ENCODE measurements at places on chromosomes 1 and 21. TPM values are rescaled to one million over a fixed set of nuclear protein-coding genes. Genes with fewer than 3 reads are reported as not detected.

Gene DHDDS
- 62.5 TPM for total RNA-seq

- no peak for DNase-seq
These were observed 1.1 kb upstream of the PKP1 start for GRCh38 chr1:201282216-201282615.

DNA sequence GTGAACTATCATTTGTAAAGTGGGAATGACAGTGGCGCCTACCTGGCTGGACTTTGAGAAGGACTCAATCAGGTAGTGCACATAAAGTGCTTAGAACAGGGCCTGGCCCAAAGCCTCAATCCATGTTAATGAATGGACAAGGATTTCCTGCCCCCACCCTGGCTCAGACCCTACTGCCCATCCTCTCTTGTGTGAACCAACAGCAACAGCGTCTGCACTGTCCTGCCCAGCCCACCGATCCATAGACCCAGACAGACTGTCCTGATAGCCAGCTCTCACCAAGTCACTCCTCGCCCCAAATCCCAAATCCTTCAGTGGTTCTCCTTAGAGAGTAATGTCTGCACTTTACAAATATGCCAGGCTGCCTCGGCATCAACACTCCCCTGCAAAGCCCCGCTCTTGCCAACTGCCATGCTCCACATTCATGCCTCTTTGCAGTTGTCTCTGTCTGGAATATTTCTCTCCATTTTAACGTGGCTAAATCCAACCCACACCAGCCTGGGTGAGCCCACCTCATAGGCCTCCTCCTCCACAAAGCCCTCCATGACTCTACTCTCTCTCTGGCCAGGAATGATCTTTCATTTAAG lies 157.6 kb upstream of the EDN2 start:
- DNase-seq, result no peak

DNA sequence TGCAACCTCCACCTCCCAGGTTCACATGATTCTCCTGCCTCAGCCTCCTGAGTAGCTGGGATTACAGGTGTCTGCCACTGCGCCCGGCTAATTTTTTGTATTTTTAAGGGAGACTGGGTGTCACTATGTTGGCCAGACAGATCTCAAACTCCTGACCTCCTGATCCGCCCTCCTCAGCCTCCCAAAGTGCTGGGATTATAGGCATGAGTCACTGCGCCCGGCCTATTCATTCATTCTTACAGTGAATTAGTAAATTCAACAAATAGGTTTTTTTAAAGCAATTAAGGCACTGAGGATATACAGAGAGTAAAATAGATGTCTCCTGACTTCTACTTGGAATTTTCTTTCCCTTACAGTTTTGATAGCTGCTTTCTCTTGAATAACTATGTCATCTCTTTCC lies 43.5 kb downstream of the CDC42 start:
- peak; percentile 42 for DNase-seq

GRCh38 chr1:116329524-116330341 lies 43.3 kb upstream of the ATP1A1 start:
- DNase-seq, result peak; percentile 66

Gene NTMT2
- not detected for total RNA-seq

Gene ATXN7L2
- total RNA-seq, result 5.0 TPM

GRCh38 chr1:4745560-4745959 lies 91.2 kb downstream of the AJAP1 start:
- DNase-seq, result peak; percentile 27

DNA sequence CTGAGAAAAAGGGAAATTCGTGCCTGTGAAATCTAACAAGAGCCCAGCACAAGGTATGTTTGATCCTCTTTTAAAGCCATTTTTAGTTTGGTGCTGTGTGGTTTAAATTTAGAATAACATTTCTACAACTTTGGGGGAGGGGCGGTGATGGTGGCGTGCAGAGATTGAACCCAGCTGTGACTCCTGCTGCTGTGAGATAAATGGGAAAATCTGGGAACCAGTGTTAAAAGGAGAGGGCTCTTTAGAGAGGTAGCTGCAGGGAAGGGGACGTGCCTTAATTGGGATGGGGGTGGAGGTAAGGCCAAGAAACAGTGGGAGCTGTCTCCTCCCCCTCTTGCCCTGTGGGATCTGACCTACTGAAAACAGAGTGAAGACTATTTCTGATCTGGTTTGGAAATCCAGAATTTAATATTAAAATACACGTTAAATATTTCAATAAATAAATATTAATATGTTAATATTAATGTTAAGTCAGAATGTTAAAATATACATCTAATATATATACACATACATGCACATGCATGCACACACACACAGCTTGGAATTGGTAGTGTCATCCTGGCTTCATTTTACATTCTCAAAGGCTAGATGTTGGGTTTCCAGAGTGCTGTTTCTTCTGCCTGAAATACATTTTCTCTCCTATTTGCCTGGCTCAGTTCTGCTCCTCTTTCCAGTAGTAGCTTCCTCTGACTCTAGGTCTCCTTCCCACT lies 30.1 kb upstream of the DNAJC6 start:
- DNase-seq, result no peak

Gene GPR25
- not detected for total RNA-seq

DNA sequence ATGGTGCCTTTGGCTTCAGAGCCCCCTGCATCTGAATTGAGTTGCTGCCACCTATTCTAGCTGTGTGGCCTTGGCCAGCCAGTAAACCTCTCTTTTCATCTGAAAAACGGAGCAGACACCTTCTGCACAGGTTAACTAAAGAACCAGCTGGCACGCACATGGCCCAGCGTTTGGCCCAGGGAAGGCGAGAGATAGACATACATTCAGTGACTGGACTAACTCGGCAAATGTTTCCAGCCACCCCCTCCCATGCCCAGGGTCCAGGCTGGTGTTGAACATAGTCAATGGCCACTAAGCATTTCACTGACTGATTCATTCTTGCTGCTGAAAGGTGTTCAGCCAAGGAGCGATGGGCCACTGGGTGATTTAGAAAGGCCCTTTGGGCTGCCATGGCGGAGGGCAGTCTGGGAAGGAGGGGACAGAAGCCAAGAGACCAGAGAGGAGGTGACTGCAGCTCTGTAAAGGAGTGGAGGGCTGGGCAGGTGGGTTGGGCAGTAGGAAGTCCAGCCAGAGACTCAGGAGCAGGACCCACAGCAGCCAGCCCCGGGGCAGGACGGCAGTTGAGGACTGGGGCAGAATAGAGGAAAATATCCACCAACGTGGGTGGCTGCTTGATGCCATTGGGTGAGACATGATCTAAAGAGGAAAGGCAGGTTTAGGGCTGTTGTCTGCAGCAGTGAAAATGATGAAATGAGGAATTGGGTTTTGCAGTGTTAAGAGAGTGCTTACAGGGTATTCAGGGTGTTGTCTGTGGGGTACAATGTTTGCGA lies 184.3 kb downstream of the HIVEP3 start:
- no peak for DNase-seq

Gene CRNN
- not detected for total RNA-seq

- DNase-seq, result no peak
These were observed 2.0 kb downstream of the ARHGAP29 start for GRCh38 chr1:94235189-94236012.

DNA sequence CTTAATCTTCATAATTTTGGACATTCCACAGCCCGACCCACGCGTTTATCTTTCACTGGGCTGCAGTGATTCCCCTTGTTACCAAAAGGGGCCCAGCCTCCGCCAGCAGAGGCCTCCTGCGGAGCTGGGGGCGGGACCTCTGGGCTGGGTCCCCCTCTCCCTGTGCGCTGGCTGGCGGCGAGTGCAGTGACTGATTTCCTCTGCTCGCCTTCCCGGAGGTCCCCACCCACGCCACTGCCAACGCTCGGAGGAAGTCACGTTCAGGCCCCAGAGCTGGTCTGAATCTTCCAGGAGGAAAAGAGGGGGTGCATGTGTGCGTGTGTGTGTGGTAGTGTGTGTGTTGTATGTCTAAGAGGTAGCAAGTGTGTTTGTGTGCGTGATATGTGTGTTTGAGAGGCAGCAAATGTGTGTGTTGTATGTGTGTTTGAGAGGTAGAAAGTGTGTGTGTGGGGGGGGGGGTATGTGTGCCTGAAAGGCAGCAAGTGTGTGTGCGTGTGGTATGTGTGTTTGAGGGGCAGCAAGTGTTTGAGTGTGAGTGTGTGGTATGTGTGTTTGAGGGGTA lies 35.0 kb upstream of the JAK1 start:
- no peak for DNase-seq

GRCh38 chr21:42775123-42775522 lies 104.2 kb downstream of the WDR4 start:
- DNase-seq, result no peak

DNA sequence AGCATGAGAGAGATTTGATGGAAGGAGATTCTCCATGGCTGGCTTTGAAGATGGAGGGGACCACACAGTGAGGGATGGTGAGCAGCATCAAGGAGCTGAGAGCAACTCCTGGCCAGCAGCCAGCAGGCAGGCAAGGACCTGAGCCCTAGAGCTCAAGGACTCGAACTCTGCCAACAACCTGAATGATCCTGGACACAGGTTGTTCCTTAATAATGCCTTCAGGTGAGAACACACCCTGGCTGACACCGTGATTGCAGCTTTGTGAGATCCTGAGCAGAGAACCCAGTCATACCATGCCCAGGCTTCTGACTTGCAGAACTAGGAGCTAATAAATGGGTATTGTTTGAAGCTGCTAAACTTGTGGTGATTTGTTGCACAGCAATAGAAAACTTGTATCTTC lies 183.1 kb downstream of the LMX1A start:
- no peak for DNase-seq

GRCh38 chr1:54312796-54313316 lies 93.3 kb downstream of the SSBP3 start:
- DNase-seq, result peak; percentile 46

GRCh38 chr1:204621396-204621795 lies 64.1 kb downstream of the LRRN2 start:
- peak; percentile 18 for DNase-seq

- DNase-seq, result no peak
These were observed 71.3 kb downstream of the GRIK3 start for GRCh38 chr1:36963006-36963405.

Gene CRYAA
- not detected for total RNA-seq

DNA sequence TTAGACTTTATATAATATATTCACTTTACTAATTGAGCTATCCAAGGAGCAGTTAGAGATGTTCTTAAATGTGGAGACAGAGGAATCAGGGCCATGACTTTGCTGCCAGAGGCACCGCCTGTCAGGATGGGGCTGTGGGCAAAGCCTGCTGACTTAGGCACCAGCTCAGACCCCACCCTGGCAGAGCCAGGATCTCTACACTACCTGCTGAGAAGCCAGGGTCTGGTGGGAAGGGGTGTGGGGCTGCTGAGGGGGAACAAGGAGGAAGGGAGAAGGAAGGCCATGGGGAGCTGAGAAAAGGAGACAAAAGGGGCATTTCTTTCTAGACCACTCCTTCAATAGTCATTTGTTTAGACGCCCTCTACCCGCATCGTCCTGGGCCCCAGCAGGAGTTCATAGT lies 104.8 kb downstream of the TMEM53 start:
- no peak for DNase-seq

DNA sequence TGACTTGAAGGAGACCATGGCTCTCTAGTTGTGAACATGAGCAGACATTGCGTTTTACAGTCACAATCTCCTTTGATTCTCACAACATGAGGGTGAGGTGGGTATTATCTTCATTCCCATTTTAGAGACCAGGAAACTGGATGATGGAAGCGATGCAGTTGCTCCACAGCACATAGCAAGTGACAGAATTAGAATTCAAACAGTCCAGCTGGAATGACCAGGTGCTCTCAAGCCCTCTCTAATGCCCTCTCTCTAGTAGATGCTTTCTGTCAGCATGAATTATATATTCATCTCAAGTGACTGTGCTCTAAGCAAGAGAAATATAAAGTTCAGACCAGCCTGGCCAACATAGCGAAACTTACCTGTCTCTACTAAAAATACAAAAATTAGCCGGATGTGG lies 9.8 kb upstream of the KIF1B start:
- DNase-seq, result no peak

Gene SPOCD1
- total RNA-seq, result 52.0 TPM

DNA sequence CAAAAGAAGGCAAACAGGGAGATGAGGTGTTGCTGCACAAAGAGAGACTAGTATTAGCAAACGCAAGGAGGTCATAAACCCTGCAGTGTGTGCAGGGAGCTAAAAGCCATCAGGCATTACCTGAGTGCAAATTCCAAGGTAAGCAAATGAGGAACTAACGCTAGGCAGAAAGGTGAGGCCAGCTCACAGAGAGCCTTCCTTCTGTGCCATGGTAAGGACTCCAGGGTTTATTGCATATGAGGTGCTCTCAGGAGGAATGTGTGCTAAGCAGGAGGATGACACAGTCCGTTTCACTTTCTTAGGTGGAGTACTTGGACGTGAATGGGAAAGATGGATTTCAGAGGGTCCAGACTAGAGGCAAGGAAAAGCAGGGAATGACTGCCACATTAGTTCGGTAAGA lies 44.6 kb upstream of the MYBPHL start:
- DNase-seq, result no peak

GRCh38 chr1:51515312-51515960 lies 3.6 kb downstream of the EPS15 start:
- no peak for DNase-seq

Gene KCNJ9
- total RNA-seq, result not detected
